ENCODE measurements at places on chromosomes 1 and 21.

GRCh38 chr1:101193733-101194169 lies 43.1 kb upstream of the S1PR1 start:
- no peak for DNase-seq

GRCh38 chr1:173410133-173410793 lies 66.9 kb upstream of the PRDX6 start:
- DNase-seq = no peak

DNA sequence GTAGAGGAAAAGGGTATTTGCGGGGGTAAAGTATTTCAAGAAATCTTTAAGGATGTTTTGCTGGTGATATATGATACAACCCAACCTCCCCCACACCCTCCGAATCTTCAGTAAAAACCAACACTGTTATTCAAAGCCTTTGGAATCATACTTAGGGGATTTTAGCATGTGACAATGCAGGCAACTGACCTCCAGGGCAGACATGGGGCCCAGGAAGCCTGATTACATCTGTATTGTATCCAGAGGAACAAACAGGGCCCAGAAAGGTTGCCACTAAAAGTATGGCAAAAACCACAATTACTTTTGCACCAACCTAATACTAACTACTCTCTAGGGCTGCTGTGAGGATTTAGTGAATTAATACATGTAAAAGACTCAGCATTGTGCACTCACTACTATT lies 43.9 kb upstream of the CNN3 start:
- DNase-seq = no peak

DNA sequence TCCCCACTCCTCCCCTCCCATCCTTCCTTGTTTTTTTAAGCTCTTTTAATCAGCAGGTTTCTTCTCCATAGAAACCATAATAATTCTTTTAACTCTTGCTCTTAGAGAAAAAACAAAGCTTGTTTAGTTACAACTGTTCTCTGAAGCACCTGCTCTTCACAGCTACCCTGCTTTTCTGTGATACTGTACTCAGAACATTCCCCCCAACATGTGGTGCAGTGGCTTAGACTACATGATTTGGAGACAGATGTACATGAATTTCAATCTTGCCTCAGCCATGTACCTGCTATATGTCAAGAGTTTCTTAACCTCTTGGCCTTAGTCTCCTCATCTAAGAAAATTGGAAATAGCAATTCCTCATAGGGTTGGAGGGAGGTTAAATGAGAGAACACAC lies 33.5 kb downstream of the LAMC2 start:
- DNase-seq = no peak

DNA sequence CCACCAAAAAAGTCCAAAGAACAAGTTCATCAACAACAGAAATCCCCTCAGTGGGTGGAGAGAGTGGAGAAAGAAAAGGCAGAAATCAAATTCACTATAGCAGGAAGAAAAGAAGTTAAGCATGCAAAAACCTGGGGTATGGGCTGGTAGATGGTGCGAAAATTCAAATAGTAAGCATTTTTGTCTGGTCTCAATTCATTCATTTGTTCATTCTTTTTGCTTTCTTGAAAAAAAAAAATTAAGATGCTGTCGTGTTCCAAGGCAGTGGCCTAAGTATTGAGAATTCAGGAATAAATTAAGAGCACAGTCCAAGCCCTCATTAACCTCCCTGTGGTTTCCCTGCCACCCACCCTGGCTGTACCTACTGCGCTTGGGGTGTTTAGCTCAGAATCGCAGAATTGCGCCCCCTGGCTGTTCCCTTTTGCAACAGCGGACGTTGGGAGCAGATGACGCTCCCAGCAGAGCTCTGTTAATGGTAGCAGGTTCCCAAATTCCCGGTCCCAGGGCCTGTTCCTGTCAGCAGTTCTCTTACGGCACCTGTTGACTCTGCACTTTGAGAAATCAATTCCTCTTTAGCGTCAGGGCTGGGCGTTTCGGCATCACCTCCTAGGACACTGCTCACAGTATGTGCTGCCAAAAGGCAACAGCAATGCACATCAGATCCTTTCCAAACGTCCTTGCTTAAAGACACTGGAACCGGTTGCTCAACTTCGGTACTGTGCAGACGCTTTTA lies 34.0 kb upstream of the SSX2IP start:
- DNase-seq = peak; percentile 9

DNA sequence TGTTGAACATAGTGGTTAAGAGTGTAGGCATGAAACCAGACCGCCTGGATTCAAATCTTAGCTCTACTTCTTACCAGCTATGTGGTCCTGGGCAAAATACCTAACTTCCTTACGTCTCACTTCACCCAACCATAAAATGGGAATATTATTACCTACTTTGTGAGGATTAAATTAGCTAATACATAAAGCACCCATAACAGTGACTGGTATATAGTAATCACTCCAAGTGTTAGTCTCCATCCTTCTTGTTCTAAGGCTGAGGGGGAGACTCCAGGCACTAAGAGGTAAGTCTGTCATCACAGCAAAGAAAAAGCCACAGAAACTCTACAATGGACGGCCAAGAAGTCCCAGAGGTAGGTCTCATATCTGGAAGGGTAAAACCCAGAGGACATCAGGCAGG lies 2.8 kb downstream of the SMG5 start:
- DNase-seq = no peak

DNA sequence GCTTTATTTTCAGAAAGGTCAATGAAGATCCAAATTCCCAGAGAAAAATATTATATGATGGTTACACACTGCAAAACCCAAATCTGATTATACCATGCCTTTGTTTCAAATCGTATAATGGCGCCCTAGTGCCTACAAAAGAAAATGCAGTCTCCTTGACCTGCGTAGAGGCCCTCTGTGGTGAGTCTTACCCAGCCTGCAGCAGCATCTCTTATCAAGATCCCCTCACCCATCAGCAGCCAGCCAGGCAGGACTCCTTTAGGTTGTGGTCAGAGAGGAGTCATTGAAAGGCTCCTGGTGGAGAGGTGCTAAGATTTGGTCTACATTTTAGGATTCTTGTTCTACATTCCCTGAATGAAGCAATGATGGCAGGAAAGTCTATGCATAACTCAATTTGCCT lies 23.7 kb upstream of the DAB1 start:
- no peak for DNase-seq

DNA sequence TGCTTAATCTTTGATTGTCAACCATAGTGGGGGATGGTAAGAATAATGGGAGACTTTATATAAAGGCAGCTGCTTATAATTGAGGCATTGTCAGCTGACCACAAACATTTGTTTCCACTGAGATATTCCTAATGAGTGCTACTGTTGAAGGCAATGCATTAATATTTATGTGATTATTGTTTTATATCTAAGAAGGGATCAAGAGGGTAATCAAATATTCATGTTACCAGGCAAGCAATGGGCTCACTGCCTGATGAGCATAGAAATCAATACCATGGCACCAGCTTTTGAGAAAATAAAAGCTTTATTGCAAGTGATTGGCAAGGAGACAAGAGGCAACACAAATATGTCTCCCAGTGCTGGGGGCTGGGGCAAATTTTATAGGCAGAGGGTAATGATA lies 706.7 kb upstream of the ADAMTS5 start:
- no peak for DNase-seq

- DNase-seq = no peak
Measured at GRCh38 chr1:39116860-39117728, 87.4 kb upstream of the MACF1 start.

- DNase-seq = no peak
Measured at GRCh38 chr1:4597020-4597419, 57.4 kb upstream of the AJAP1 start.

DNA sequence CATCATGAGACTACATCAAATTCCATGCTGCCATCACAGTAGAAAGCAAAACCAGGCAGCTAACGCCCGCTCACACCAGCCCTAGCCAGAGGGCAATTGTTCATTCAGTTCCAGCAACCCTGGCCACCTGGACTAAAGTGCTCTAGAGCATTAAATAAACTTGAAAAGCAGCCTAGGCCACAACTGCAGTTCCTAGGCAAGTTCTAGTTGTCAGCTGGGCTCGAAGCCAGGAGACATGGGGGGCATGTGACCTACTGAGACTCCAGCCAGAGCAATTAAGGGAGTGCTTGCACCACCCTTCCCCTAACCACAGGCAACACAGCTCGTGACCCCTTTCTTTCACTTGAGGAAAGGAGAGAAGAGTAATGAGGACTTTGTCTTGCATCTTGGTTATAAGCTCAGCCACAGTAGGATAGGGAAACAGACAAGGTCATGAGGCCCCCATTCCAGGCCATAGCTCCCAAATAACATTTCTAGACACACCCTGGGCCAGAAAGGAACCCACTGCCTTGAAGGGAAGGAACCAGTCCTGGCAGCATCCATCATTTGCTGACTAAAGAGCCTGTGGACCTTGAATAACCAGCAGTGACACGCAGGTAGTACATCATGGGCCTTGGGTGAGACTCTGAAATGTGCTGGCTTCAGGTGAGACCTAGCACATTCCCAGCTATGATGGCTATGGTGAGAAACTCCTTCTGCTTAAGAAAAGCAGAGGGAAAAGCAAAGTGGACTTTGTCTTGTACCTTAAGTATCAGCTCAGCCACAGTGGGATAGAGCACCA lies 77.0 kb downstream of the ZZZ3 start:
- DNase-seq = no peak

DNA sequence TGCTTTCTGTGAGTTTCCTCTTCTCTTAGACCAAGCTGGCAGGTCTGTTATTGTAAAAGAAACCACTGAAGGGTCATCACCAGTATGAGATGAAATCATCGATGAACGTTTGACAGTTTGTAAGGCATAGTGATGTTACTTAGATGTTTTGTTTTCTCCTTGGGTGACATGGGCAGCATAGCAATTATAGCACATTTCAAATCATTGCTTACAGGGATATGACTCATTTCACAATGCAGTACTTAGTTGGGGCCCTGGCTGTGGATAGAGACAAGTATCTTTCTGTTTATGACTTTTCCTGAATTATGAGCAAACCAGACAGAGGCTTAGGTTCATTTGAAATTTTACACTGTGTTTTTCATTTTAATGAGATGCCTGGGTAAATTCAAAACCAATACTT lies 313.0 kb downstream of the RWDD3 start:
- DNase-seq = no peak

DNA sequence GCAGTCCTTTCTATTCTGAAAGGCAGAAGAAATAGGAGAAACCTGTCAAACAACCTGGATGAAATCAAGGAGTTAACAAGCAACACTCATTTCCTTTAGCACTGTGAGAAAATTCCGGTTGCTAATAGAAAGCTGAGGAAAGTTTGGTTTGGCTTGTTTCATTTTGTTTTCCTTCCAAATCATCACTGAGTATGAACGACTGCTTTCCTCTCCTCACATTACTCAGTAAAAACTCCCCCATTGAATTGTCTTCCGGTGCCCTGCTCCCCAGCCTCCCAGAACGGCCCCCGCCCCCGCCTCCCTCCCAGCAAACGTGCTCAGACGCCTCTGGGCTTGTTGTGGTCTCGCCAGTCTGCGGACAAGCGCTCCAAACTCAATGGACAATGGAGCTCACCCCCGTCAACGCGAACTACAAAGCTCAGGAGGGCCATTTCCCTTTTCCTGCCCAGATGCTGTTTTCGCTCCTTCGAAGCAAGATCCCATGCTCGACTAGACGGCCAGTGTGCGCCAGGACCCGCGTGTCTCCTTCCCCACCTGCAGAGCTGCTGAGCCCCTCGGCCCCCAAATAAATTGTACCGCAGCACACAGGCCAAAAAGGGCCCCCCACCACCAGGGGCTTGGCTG lies 747 bp downstream of the STX6 start:
- DNase-seq = peak; percentile 48

DNA sequence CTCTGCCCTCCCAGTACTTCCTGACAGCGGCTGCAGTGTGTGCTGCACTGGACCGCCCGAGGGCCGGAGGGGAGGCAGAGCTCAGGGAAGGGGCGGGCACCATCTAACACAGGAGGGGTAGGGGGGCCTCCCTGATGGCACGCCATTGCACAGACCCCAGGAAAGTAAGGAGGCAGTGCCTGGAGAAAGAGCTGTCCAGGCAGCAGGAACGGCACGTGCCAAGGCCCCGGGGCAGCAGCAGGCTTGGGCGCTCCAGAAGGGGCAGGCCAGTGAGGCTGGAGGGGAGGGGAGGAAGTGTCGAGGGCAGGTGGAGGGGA lies 110.7 kb downstream of the CRYAA start:
- no peak for DNase-seq

- peak; percentile 4 for DNase-seq
Measured at GRCh38 chr1:30191154-30191702, 532.2 kb downstream of the MATN1 start.

DNA sequence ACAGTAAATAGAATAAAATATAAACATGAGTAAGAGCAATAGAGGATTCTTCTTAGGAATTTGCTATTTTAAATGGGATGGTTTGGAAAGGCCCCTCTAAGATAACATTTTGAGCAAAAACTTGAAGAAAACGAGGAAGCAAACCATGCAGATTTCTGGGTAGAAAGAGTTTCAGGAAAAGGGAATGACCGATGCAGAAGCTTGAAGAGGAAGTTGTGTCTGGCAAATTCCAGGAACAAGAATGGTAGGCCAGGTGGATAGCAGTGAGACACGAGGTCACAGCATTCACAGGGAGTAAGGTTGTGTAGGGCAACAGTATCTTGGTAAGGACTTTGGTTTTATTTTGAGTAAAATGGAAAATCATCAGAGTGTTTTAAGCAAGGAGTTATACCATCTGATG lies 108.9 kb downstream of the PEX14 start:
- DNase-seq = no peak

- no peak for DNase-seq
Measured at GRCh38 chr1:79749607-79750006, 743.1 kb upstream of the ADGRL4 start.

- DNase-seq = no peak
Measured at GRCh38 chr1:186849826-186850225, 21.1 kb downstream of the PLA2G4A start.

DNA sequence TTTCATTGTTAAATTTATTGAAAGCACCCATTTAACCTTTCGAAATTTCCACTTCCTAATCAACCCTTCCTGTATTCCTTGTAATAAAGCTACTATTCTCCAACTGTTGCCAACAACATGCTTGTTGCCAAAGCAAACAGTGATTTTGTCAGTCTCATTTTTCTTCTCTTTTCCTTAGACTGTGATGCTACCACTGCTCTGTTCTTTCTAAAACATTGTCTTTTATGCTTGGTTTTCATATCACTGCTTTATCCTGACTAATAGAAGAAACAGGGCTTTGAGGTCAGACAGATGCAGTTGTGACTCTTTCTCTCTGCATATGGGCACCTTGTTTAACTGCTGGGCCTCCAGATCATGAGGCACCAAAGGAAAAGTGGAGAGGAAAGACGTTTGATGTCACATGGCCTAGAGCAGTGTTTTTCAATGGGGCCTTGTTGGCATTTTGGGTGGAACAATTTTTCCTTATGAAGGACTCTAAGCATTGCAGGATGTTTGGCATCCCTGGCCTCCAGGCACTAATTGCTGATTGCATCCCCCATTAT lies 56.1 kb downstream of the HMCN1 start:
- DNase-seq = no peak

GRCh38 chr1:243315455-243315854 lies 59.6 kb downstream of the SDCCAG8 start:
- no peak for DNase-seq

DNA sequence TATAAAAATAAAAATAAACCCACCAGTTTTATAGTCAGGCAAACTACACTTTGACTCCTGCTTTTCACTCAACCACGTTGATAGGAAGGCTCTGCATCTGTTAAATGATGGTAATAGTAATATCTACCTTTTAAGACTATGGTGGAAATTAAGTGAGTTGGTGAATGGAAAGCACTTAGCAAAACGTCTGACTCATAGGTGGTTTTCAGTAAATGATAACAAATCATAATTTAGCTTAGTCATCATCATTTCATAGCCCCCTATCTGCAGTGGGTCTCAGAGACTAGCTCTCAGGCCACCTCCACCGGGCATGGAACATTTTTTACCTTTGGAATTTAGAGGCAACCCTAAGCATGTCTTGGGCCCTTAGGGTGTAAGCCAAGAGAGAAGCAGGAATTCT lies 160.0 kb downstream of the PDE4B start:
- no peak for DNase-seq

All from stimulated activated CD4-positive, alpha-beta T cell treated with anti-CD3 and anti-CD28 coated beads, TNF-alpha, amount 100 ng/mL, for 24 hours (primary cell).